NAMALWA (cell line): ENCODE measurements at places on chromosomes 13 and 19.

- DNase-seq: no peak
Observed at GRCh38 chr13:33264620-33264978, 21.0 kb downstream of the STARD13 start.

DNA sequence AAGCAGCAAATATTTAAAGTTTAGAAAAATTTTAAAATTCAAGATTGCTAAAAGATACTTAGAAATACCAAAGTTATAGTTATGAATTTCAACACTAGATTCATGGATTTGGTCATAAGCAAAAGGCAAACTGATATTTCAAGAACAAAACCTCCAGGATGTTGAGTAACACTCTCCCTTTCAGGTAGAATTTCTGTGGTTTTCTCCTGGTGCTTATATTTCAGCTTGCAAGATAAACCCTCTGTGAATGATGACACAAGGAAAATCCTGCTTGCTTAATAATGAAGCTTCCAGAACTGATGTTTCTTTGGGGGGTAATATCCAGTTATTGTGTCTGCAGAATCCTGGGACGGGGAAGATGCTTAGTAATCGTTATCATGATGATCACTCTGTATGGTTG lies 320.3 kb upstream of the EDNRB start:
- DNase-seq: no peak

DNA sequence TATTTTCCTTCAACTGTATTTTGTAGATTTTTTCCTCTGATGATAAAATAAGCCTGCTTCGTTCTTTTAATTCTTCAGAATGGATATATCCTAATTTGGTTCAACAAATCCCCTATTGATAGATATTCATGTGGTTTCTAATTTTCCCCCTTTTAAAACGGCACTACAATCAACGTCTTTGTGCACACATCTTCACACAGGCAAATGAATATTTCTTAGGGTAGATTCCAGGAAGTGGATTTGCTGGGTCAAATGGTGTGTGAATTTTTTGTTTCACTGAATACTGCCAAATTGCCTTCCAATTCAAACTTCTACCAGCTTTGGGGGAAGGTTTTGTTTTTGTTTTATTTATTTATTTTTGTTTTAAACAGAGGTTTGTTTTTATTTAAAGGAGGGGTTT lies 287.2 kb downstream of the FOXO1 start:
- DNase-seq: no peak

DNA sequence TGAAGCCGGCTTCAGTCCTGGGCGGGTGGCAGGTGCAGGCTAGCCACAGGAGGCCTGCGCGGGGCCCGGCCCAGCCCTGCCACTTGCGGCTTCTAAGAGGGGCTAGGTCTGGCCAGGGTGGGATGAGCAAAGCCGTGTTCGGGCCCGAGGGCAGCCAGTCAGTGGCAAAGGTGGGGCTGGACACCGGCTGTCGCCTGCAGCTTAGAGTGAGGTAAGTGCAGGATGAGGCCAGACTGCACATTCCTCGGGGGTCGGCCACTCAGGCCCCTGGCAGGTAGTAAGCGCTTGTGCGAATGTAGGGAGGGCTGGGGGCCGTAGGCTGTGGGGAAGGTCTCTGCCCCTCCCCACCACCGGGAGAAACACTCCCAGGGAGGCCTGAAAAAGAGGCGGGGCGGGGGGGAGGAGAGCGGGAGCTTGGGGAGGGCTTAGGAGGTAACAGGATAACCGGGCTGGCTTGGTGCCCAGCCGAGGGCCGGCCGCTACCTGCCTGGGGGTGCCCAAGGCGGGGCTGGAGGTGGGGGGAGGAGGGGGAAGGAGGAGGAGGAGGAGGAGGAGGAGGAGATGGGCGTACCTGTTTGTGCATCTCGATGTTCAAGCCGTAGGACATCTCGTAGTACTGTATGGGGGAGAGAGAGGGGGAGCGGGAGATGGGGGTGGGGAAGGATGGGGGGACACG lies 6.4 kb downstream of the TLE5 start:
- no peak for DNase-seq

- DNase-seq: peak; percentile 77
Observed at GRCh38 chr19:5369962-5370367, 29.4 kb upstream of the PTPRS start.

- DNase-seq: no peak
Observed at GRCh38 chr13:35470671-35471661, 5.5 kb downstream of the MAB21L1 start.

GRCh38 chr19:53158119-53158656 lies 665 bp downstream of the ZNF347 start:
- DNase-seq: no peak

GRCh38 chr13:65540175-65540574 lies 1690.0 kb downstream of the PCDH9 start:
- no peak for DNase-seq

DNA sequence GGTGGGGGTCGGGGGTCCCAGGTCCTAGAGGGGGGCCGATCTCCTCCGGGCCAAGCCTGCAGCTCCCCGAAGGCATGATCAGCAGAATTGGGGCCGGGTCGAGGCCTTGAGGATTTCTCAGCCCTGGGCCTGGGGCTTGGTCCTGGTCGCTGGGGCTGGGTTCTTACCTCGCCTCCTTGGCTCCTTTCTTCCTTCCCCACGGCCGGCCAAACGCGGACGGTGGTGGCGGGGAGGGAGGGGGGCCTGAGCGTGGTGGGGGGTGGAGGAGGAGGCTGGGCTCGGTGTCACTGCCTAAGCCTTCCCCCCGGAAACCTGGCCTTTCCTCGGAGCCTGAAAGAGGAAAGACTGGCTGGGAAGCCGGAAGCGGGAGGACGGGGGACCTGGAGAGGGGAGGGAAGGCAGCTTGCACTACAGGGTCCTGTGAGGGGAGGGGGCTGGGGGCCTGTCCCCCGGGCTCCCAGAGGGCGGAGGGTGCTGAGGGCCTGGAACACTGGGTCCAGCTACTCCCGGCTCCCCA lies at the start of gene ZNF579:
Gene ZNF579 (minus strand): TSS at position 221 of the 517 bp plus-strand sequence. CDS start 1,209 bp downstream, outside the sequence.
- DNase-seq: peak; percentile 83

DNA sequence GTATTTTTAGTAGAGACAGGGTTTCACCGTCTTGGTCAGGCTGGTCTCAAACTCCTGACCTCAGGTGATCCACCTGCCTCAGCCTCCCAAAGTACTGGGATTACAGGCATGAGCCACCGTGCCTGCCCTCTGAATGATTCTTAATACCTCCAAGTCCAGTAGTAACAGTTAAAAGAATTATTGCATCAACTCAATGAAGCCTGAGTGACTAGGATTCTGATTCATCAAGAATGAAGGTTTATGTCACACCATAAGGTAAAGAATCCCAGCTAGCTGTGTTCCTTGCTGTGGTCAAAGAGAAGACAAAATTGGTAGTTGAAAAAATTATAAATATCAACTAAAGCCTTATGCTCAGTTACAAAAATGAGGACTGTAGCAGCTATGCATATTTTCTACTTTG lies 81.2 kb upstream of the ABCC4 start:
- no peak for DNase-seq

- DNase-seq: no peak
Observed at GRCh38 chr19:36745870-36746269, 26.7 kb downstream of the ZNF850 start.

GRCh38 chr13:40254394-40254793 lies 412.0 kb downstream of the FOXO1 start:
- no peak for DNase-seq

DNA sequence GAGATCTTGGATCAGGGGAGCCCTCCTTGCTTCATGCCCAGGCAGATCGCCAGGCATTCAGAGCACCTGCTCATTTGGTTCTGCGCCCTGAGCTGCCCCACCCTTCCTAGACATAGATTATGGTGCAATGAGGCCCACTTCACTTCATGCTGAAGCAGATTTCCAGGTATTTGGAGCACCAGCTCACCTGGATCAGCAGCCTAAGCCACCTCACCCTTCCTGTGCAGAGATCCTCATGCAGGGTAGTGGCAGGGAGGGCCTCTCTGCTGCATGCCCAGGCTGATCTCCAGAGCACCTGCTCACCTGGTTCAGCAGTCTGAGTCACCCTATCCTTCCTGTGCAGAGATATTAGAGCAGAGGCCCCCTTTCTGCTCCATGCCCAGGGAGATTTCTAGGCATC lies 1966.1 kb downstream of the PCDH9 start:
- no peak for DNase-seq

DNA sequence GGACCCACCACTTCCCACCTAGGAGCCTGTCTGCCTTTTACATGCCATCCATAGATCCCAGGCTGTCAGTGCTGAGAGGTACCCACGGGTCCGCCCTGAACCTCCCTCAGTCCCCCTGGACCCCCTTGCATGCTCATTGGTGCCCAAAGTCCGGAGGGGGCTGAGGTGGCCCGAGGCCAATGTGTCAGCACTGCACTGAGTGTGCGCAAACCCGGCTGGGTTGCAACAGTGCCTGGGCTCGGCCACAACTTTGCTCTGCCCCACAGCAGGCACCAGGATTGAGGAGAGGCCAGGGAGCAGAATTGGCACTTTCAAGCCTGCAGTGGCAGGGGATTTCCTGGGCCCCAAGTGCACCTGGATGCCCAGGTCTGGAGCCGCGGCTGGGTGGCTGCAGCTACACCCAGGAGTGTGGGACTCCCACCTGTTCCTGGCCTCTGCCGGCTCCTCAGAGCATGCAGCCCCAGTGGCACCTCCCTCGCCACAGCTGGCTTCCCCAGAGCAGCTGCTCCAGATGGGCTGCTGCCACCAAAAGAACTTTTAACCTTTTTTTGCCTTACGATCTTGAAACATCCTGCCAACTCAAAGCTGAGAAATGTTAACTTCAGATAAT lies 837.0 kb downstream of the SLITRK6 start:
- DNase-seq: peak; percentile 83

GRCh38 chr19:8463365-8463764 lies 18.6 kb downstream of the HNRNPM start:
- DNase-seq: no peak

DNA sequence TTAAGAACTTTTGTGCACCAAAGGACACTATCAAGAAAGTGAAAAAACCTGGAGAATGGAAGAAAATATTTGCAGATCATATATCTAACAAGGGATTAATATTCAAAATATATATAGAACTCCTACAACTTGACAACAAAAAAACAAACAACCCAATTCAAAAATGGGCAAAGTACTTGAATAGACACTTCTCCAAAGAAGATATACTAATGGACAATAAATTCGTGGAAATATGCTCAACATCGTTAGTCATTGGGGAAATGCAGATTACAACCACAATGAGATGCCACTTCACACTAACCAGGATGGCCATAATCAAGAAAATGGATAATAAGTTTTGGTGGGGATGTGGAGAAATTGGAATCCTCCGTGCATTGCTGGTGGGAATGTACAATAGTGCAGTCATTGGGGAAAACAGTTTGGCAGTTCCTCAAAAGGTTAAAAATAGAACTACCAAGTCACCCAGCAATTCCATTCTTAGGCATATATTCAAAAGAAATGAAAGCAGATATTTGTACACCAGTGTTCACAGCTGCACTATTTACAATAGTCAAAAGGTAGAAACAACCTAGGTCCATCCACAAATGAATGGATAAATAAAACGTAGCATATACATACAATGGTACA lies 2.2 kb upstream of the LSR start:
- DNase-seq: no peak

- DNase-seq: no peak
Observed at GRCh38 chr13:112248862-112249592, 127.1 kb upstream of the SPACA7 start.
